ENCODE measurements at places on chromosomes 3 and 15.

GRCh38 chr3:126616931-126617330 is 38.0 kb downstream of the TXNRD3 start:
- DNase-seq, result no peak

DNA sequence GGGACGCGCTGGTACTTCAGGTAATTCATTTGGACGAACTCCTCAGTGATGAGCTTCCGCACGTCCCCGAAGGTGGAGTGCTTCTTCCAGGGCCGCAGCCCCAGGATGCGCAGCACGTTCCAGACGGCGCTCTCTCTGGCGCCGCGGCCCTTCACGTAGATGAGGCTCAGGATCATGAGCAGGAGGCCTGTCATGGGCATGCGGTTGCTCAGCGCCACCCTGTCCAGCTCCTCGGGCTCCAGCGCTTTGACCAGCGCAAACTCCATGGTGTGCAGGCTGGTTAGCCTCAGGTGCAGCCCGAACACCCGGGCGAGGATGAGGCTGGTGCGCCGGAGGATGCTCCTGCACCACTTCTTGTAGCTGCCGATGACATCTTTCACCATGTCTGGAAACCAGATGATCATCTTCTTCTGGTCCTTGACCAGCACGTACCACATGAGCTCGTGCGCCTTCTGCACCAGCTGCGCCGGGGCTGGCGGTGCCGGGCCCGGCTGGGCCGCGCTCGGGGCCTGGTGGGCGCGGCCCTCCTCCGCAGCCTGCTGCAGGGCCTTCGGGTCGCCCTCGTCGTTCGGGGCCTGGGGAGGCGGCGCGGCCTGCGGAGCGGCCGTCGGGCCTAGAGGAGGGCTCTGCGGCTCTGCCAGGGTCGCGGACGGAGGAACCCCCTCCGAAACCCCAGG is 501 bp downstream of the NDN start:
- no peak for DNase-seq

- DNase-seq, result no peak
Measured at GRCh38 chr15:41633609-41634008, 26.6 kb upstream of the MGA start.

- no peak for DNase-seq
Measured at GRCh38 chr3:187994221-187995042, 159.5 kb upstream of the LPP start.

DNA sequence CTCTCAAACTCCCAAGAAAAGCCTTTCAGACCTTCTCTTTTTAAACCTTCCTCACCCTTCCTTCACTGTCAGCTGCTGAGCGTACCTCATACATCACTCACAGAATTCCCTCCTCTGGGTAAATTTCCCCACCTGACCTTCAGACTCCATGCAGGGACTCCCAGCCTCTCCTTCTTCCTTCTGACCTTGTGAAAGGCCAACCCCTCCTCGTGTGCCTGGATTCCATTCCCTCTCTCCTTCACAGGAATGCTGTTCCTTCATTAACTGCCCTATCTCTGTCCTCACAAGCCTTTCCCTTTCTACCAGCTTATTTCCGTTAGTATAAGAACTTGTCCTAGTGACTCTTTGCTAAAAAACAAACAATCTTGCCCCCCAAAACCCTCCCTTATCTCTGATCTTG is 69.7 kb upstream of the MME start:
- DNase-seq, result no peak

GRCh38 chr15:63605036-63605435 is 7.8 kb downstream of the FBXL22 start:
- no peak for DNase-seq

GRCh38 chr15:70420948-70421482 is 323.3 kb upstream of the TLE3 start:
- no peak for DNase-seq

DNA sequence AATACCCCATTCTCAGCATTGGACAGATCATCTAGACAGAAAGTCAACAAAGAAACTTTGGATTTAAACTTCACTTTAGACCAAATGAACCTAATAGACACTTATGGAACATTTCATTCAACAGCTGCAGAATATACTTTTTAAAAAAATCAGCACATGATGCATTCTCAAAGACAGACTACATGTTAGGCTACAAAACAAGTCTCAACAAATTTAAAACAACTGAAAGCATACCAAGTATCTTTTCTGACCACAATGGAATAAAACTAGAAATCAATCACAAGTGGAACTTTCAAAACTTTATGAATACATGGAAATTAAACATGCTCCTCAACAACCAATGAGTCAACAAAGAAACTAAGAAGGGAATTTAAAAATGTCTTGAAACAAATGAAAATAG is 37.9 kb downstream of the SERP1 start:
- DNase-seq, result no peak

- DNase-seq, result peak; percentile 85
Measured at GRCh38 chr15:101264911-101265641, 12.2 kb downstream of the SELENOS start.

- DNase-seq, result no peak
Measured at GRCh38 chr3:47149339-47149933, 14.5 kb downstream of the SETD2 start.

DNA sequence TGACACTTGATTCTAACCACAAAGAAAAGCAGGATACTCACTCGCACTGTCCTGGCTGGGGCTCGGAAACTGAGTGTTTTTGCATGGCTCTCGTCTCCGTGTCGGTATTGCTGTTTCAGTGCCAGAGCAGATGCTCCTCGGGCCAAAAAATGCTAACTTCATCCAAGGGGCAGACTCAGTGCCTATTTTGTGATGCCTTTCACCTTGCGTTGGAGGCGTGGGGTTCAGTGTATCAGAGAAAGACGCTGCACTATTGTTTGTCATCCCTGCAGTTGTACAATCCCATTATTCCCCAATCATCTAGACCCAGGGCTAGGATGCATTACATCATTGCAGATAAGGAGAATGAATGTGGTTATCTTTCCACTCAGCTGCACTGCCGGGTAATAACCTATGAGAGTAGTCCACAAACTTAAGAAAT is 1.4 kb downstream of the CACNA2D3 start:
- DNase-seq, result no peak

DNA sequence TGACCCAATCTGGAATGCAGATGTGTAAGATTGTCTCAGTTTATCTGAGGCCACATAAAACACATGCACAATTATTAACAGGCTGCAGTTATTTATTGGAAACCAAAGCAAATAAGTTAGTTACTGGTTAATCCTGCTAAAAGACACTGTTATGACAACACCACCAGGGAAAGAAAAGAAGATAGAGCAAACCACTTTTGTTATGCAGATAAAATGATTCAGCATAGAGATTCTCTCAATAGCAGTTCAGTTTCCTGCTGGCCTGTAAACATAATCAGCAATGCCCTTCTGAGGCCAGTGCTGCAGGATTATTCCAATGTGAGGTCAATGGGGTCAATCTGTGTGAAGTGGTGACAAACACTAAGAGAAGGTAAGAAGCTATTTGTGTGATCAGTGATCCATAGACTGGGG is 244.4 kb downstream of the ZBTB20 start:
- no peak for DNase-seq

DNA sequence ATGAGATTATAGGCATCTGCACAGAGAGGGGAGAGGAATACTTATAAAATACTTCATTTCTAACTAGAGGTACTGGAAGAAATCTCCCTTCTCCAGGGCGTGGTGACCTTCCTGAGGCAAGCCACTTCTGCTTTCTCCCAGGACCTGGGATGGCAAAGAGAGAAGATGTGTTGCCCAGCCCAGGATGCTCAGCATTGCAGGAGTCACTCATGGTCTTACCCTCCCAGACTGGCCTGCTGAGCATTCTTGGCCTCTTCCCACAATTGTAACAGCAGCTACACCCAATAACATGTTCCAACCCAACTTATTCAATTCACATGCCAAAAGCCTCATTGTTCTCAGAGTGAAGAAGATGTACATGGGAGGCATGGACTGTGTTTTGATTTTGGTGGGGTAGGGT is 37.9 kb downstream of the IL20RB start:
- no peak for DNase-seq

DNA sequence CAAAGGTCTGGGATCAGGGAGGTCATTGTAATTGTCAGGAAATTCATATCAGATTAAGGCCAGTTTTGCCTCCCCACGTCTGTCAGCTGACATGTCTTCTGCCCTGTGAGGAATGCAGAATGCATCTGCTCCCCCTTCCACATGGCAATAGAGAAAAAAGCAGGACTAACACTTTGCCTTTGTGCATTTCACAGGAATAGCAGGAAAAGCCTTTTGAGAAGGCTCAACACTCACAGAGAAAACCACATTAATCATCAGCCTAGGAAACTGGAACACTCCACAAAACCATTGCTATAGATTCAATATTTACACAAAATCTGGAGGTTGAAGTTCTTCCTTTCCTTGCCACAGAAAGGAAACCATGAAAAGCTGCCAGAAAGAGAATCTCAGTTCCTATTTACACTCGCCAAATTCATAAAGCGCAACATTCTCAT is 165.2 kb upstream of the HES1 start:
- no peak for DNase-seq

DNA sequence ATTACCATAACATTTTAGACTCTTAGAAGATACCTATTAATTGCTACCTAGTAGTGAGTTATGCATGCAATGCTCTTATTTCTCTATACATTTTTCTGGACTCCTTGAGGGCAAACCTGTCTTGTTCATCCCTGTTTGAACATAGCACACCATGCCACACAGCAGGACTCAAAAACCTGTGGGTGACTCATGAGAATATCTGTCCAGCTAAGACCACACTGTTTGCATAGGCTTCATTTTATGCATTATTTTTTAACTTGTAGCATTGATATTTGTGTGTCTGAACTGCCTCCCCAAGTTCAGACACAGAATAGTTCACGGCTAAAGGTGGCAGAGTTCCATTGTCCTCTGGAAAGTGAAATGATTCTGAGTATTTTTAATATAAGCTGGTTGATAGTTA is 1.8 kb downstream of the LMCD1 start:
- DNase-seq, result no peak

- no peak for DNase-seq
Measured at GRCh38 chr15:75732177-75732808, 19.6 kb upstream of the CSPG4 start.

- no peak for DNase-seq
Measured at GRCh38 chr15:71469413-71469812, 340.9 kb upstream of the NR2E3 start.

DNA sequence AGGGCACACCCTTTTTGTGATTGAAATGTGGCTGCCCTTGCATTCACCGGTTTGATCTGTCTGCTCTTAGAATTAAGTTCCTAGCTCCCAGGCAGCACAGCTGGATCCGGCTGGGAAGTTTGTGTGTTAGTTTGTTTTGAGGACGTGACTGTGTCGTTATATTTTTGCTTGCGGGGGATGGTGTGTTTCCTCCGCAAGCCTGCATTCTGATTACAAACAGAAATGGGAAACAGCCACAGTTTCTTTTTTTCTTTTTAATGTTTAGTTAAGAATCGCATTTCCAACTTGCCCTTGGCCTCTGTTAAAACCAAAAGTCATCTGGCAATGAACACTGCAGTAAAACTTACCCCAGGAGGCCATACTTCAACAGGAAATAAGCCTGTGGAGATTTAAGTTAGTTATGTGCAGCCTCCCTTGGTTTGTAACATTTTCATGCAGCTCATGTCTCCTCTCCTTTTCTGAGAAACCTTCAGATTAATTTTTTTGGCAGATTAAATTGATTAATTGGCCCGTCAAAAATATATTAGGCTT is 888 bp downstream of the TMOD3 start:
- DNase-seq, result peak; percentile 37

- DNase-seq, result no peak
Measured at GRCh38 chr15:23516866-23517265, 48.6 kb upstream of the MKRN3 start.

GRCh38 chr3:123660141-123660675 is 75.4 kb upstream of the HACD2 start:
- DNase-seq, result no peak

Measured in GM12865 (cell line).